Osteocyte (in vitro differentiated cells): ENCODE measurements at places on chromosomes 1 and 21. TPM values are rescaled to one million over a fixed set of nuclear protein-coding genes. Genes with fewer than 3 reads are reported as not detected.

DNA sequence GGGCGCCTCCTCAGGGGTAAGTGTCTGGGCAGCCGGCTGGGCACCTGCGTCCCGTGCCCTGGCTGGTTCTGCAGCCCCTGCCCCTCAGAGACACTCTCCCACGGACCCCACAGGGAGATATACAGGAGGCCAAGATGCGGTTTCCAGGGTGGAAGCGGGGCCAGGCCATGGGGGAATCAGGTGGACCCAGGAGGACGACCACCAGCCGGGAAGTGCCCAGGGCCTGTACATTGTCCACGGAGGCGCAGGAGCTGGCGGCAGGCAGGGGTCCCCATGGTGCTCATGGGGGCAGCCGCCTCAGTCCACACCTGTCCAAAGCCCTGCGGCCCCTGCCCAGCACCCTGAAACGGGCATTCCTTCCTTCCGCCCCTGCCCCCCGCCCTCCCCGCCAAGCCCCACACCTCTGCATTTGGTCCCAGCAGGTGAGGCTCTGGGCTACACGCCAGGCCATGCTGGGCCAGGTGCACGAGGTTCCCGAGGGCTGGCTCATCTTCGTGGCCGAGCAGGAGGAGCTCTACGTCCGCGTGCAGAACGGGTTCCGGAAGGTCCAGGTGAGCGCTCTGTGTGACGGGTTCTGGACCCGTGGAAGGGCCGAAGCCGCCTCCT, 36.7 kb downstream of the SLC19A1 start:
- no peak overlapping the region for H3K27ac ChIP-seq
- no peak overlapping the region for H3K4me3 ChIP-seq
- H3K4me1 ChIP-seq, result no peaks in the 10 kb centered on the region

DNA sequence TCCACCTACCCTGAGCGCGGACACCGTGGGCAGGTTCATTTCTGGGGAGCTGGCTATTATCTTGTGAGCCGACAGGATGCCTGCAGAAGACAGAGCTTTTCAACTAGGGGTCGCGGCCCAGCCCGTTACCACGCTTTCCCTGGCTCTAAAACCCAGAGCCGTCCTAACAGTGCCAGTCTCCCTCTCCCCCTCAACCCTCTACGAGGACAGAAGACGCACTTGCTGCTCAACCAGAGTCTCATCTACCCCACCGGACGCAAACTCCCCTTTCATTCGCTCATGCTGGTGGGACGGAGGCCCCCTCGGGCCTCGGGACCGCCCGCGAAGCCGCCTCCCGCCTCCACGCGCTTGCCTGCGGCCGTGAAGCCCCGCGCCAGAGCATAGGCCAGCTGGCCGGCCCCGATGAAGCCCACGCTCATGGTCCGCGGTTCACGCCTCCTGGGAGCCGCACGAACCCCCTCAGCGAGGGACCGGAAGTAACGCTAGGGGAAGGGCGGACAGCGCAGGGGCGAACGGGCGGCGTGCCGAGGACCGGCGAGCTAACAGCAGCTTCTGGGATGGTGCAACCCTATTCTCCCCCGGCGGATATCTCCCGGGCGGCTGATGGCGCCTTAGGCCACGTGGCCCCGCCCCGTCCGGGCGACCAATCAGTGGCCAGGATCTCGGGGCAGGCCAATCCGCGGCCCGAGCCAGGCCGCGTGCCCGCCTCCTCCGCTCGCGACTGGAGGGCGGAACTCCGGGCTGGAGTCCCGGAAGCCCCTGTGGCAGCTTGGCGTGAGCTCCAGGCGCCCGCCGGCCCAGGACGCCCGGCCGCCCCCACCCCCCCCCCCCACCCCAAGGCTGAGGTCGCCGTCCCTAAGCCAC, at the start of gene PYCR2:
Gene PYCR2, minus strand, starts transcription at position 559 of the 864 bp plus-strand sequence. Its CDS starts 140 bp downstream, at position 419.
- peak within 1 kb of the TSS; percentile 91 for H3K4me3 ChIP-seq
- DNase-seq, result peak; percentile 98
- H3K27ac ChIP-seq, result peak within 1 kb of the TSS; percentile 95
- H3K27me3 ChIP-seq, result no peaks in the 10 kb centered on the region
- H3K36me3 ChIP-seq, result peaks cover 8% of the 10 kb centered on the region
- H3K4me1 ChIP-seq, result peaks cover 40% of the 10 kb centered on the region

DNA sequence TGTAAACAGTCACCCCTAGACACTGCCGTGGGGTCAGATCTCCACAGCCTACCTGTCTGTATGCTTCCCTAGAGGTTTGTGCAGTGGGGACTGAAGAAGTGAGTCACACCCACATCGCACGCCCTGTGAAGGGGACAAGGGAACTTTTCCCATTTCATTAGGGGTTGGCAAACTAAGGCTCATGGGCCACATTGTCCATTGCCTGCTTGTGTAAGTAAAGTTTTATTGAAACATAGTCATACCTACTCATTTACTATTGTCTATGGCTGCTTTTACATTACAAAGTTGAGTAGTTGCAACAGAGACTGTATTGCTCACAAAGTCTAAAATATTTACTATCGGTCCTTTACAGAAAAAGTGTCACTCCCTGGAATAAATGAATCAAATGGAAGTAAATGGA, 2.5 kb upstream of the FGGY start:
- H3K4me3 ChIP-seq, result no peak overlapping the region
- peaks cover 17% of the 10 kb centered on the region for H3K4me1 ChIP-seq
- no peak overlapping the region for H3K27ac ChIP-seq
- no peaks in the 10 kb centered on the region for H3K27me3 ChIP-seq

DNA sequence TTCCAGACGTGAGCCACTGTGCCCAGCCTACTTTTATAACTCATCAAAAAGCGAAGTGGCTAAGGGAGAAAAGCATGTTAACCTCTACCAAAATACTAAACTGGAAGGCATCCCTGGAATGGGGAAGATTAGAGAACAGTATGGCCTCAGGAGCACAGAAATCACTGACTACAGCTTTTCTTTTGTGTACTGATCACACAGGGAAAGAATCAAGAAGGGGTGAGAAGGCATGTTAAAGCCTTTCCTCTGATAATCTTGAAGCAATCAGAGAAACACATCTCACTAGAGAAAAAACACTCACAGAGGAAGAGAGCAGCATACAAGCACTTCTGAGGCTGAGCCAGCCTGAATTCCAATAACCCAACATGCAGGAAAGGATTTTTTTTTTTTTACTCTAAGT, 10.7 kb downstream of the PCAT6 start:
- H3K4me1 ChIP-seq, result peaks cover 9% of the 10 kb centered on the region
- no peaks in the 10 kb centered on the region for H3K36me3 ChIP-seq
- H3K27ac ChIP-seq, result no peak overlapping the region
- peaks cover 30% of the 10 kb centered on the region for H3K27me3 ChIP-seq

DNA sequence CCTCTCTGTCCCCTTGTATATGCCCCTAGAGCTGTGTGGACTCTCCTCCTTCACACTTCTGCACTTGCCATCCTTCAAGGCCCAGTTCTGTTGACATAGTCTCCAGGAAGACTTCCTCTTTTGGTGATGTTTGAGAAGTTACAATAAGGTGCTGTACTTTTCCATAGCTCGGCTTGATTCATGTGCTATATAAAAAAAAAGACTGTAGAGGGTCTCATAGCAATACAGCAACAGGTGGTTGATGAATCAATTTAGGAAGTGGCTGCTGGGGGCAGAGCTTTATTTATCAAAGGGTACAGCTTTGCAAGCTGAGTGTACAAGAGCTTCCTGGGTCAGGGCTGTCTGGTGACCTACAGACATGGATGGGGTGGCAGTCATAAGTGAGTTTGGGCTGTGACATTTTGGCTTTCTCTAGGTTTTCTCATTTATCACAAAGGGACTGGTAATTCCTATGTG, 102.7 kb downstream of the RUNX1 start:
- no peak for DNase-seq
- no peaks in the 10 kb centered on the region for H3K27me3 ChIP-seq
- no peaks in the 10 kb centered on the region for H3K36me3 ChIP-seq
- H3K4me3 ChIP-seq, result no peak overlapping the region
- no peak overlapping the region for H3K27ac ChIP-seq

DNA sequence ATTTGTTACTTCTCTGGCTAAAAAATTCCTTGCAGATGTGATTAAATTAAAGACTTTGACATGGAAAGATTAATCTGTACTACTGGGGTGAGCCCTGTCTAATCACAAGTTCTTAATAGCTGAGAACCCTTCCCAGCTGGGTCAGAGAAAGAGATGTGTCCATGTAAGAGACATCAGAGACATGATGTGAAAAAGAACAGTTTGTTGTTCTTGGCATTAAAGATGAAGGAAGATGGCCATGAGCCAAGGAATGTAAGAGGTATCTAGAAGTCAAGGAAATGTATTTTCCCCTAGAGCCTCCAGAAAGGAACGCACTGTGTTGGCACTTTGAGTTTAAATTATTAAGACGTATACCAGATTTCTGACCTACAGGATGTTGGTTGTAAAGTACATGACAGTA, 1271.5 kb upstream of the PRMT6 start:
- H3K4me3 ChIP-seq, result no peak overlapping the region
- H3K36me3 ChIP-seq, result no peaks in the 10 kb centered on the region
- H3K27ac ChIP-seq, result no peak overlapping the region
- no peak for DNase-seq
- no peaks in the 10 kb centered on the region for H3K4me1 ChIP-seq
- H3K27me3 ChIP-seq, result no peaks in the 10 kb centered on the region

- no peak for DNase-seq
- H3K4me1 ChIP-seq, result peaks cover 53% of the 10 kb centered on the region
- H3K27ac ChIP-seq, result peak overlapping the region; percentile 66
- no peak overlapping the region for H3K4me3 ChIP-seq
- no peaks in the 10 kb centered on the region for H3K27me3 ChIP-seq
- no peaks in the 10 kb centered on the region for H3K36me3 ChIP-seq
Observed at GRCh38 chr21:15688809-15689208, 41.0 kb upstream of the USP25 start.

DNA sequence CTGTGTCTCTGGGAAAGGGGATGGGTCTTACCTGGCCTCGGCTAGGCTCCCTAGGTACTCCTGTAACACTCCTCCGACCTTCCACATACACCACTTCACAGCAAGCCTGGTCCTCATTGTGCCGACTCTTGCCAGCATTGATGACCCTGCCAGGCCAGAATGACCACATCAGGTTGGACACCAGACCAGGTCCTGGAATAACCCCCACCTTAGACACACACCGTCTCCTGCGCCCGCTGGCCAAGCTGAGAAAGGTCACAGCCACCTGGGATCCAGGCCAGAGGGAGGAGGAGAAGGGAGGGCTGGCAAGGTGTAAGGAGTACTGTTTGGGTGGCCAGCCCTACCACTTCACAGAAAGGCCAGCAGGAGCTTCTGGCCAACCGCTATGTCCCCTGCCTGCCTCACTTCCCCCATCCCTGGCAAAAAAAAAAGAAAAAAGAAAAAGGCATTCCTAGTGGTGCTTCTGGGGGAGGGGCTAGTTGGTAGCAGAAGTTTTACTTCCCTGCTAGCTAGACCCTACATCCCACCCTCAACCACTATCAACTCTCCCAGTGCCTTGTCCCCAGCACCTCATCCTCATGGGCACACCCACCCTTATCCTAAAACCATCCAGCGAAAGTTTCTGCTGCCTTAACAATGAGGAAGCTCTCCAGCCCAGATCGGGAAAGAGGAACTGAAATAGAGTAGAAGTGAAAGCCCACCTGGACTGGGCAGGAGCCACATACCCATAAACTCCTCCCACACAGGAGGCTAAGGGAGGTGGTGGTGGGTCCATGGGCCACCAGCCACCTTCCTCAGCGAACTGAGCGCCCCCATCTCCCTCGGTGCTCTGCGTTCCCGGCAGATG, 1.4 kb downstream of the PPM1J start:
- no peak overlapping the region for H3K27ac ChIP-seq
- H3K4me3 ChIP-seq, result peak overlapping the region; percentile 81
- peaks cover 18% of the 10 kb centered on the region for H3K4me1 ChIP-seq
- no peak for DNase-seq
- H3K27me3 ChIP-seq, result no peaks in the 10 kb centered on the region

DNA sequence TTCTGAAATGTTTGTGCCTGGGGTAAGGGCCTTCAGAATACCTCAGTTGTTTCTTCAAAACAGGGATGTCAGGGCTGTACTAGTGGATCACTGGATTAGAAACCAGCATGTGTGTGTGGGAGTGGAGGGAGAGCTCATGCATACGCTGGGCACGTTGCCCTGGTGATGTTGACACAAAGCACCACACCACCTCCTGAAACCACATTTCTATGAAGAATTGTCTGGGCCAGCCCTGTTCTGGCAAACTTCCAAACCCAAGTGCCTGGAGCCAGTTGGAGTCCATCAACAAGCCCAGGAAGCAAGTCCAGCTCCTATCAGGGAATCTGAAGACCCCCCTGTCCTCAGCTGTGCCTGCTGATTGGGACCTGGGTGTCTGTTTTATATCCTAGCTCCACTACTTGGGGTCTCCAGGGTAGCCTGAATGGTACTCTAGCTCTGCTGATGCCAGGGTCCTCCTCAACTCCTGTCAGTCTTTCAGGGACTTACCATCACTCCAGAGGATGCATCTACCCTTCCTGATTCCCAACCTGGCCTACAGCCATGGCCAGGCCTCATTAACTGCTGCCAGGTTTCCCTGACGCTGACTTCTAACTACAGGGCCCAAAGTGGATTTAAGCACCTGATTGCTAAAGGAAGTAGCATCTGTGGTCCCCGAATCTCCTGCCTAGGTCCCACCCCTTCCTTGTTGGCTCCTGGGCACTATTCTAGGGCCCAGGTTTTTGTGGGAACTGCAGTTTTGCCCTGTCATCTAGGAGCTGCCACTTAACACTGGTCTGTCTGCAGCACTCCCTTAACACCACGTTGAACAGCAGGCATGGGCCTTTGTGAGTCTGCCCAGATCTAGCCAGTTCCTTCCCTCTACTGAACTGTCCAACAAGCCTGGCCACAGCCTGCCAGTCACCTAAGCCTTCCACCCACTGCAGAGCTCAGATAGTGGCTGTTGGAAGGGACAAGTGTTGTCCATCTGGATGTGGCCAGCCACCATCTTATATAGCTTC, 45.5 kb downstream of the LPAR3 start:
- peak; percentile 95 for DNase-seq
- peaks cover 24% of the 10 kb centered on the region for H3K4me1 ChIP-seq
- H3K36me3 ChIP-seq, result no peaks in the 10 kb centered on the region
- H3K27ac ChIP-seq, result peak overlapping the region; percentile 82
- peaks cover 10% of the 10 kb centered on the region for H3K27me3 ChIP-seq
- H3K4me3 ChIP-seq, result no peak overlapping the region

DNA sequence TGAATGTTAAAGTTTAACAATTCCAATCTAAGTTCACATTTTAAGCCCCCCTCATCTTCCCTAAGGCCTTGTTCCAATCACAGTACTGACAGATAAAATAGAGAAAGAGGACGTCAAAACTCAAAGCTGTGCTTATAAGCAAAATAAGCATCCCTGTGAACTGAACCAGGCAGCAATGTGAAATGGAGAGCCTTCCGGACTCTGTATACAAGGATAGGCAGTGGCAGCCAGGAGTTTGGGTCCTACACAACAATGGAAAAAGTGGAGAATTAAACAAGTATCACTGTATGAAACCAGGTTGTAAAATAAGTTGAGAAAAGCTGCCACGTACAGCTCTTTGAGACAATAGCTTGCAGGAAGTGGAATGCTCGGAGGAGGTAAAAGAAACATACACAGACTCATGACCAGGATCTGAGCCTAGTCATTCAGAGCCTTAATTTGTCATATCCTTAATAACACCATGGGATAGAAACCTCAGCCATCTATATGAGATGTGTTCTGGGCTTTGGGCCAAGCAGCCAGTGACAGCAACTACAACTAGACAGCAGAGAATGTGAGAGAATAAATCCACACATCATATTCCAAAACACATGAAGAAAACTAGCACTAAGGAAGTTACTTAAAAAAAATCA, 55.2 kb upstream of the PALMD start:
- peak overlapping the region; percentile 97 for H3K27ac ChIP-seq
- H3K4me1 ChIP-seq, result peaks cover 45% of the 10 kb centered on the region
- H3K4me3 ChIP-seq, result no peak overlapping the region
- H3K36me3 ChIP-seq, result peaks cover 3% of the 10 kb centered on the region
- no peaks in the 10 kb centered on the region for H3K27me3 ChIP-seq
- no peak for DNase-seq

The ZBTB18 gene
- total RNA-seq, result 23.0 and 24.2 TPM in 2 replicates

The KRTAP7-1 gene
- not detected in 2 replicates for total RNA-seq

The FCRL1 gene
- not detected in 2 replicates for total RNA-seq

The VTCN1 gene
- total RNA-seq, result not detected in 2 replicates

The CA6 gene
- not detected in 2 replicates for total RNA-seq

The LIN9 gene
- 2.7 and 4.2 TPM in 2 replicates for total RNA-seq

The FCER1G gene
- not detected in 2 replicates for total RNA-seq

The AGBL4 gene
- not detected in 2 replicates for total RNA-seq
